Activated gamma-delta T cell treated with Interleukin-2 at 50 U/mL for 16 hours (primary cell): ENCODE measurements at places on chromosomes 5 and 9.

DNA sequence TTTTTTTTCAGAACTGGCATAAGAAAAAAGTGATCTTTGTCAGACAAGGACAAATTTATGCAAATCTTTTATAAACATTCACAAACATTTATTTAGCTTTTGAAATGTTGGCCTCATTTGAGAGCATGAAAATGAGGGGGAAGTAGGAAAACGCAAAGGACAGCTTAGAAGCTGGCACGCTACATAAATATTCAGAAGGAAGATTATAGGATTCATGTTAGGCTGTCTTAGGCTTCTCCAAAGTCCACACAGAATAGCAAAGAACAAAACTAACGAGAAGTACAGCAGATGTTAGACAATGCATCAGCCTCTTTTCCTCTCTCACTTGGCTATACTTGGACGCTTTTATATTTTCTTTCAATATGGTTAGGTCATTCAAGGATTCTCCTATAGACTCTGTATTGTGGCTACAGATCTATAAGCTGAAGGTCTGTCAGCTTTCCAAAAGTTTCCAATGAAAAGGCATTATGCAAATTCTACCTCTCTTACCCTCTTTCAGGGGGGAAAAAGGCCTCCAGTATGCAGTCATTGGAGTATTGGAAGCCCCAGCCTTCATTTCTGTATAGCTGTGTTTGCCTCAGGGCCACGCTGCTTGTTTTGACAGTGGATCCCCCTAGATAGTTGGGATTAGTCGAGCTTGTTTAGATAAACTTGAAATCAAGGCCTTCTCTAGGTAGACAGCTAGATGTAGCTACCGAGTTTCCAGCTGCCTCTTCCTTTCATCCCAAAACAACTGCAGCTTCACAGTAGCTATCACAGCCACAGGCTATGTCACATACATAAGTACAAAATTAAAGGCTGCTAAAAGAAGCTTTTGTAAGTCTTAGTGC is 153.0 kb downstream of the DENND1A start:
- no peak for DNase-seq

DNA sequence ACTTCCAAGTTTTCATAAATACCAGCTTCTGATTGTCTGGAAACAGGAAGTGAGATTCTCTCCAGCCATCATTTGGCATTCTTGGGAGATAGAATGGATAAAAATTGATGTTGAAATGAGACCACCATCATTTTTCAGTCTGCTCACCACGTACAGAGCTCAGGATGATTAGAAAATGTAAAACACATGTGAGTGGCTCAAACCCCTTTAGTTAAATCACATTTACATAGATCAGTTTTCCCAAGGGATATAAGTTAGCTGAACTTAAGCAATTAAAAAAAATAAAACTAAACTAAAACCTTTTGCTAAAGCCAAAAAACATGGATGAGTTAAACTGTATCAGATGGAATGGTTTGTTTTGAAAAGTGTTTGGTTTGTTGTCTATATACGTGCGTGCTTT is 37.1 kb upstream of the GDNF start:
- DNase-seq: no peak

GRCh38 chr5:154528005-154528594 is 50.1 kb upstream of the HAND1 start:
- DNase-seq: no peak

DNA sequence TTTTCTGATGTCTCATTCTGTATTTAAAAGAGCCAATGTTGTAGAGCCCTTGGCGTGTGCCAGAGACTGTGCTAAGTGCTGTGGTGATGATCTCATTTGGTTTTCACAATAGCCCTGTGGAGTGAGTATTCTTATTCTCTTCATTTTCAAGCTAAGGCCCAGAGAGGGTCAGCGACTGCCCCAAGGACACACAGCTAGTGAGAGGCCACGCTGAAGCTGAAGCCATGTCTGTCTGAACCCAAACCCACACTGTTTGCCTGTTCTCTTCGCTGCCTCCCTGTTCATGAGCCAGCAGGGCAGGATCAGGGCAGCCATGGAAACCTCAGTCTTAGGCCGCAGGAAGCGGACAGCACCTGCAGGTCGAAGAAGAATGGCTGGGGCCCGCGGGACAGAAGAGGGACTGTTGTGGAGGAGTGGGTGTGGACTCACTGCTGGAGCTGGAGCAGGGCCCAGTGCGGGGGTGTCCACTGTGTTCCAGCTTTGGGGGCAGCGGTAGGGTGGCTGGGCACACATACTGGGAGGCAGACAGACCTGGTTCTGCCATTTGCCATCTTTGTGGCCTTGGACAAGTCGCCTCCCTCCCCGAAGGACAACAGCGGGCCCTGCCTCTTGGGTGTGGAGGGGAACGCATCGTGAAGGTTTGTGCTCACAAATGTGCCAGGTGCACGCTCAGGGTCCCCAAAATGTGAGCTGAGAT is 257.9 kb upstream of the MVB12B start:
- no peak for DNase-seq

GRCh38 chr5:1011741-1012312 is 3.2 kb downstream of the NKD2 start:
- DNase-seq: no peak

DNA sequence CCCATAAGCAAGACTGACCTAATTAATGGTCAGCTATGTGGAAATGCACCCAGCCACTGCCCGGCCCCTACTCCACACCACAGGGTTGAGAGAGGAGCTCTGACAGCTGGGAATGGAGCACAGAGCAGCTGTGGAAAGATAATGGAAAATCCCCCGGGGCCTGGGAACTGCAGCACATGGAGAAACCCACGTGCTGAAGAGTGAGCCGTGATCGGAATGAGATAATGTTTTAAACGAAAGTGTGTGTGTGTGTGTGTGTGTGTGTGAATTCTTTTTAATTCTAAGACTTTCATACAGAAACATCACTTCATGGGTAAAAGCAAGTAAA is 13.1 kb upstream of the SLC12A7 start:
- no peak for DNase-seq

DNA sequence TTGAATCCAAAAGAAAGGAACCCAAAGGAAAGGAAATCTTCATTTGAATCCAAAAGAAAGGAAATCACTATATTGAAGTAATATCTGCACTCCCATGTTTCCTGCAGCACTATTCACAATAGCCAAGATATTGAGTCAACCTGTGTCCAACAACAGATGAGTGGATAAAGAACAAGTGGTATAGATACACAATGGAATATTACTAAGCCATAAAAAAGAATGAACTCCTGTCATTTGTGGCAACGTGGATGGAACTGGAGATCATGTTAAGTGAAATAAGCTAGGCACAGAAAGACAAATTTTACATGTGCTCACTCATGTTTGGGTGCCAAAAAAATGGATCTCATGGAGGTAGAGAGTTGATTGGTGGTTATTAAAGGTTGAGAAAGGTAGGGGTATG is 57.8 kb upstream of the STOM start:
- DNase-seq: no peak

DNA sequence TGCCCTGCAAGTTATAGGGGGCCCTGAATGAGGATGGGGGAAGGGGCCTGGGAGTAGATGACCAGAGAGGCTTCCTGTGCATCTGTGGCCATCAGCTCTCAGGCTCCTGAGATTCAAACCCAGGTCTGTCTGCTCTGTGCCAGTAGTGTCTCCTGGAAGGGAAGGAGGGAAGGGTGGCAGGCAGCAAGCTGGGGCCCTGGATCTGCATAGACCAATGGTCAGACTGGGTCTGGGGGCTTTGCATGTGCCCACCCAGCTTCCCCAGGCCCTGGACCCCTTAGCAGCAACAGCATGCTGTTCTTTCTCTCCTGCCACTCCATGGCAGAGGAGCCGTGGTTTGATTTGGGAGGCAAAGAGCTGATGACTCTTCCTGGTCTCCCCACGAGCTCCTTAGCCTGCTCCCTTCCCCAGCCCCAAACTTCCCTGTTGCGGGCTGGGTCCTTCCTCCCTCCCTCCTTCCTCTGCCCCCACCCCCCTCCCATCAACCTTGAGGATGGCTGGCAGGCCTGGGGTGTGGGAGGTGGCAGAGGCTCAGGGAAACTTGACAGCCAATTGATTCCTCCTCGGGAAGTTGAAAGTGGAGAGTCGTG is 31.6 kb downstream of the DAB2IP start:
- DNase-seq: no peak

- DNase-seq: no peak
These were observed 37.6 kb downstream of the NACC2 start for GRCh38 chr9:136057236-136058081.

DNA sequence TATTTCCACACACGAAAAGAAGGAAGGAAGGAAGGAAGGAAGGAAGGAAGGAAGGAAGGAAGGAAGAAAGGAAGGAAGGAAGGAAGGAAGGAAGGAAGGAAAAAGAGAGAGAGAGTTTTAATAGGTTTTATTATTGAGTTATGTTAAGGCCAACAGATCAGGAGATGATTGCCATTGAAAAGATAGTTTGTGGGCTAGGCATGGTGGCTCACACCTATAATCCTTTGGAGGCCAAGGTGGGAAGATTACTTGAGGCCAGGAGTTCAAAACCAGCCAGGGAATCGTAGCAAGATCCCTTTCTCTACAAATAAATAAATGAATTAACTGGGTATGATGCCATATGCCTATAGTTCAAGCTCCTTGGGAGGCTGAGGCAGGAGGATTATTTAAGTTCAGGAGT is 877.2 kb downstream of the TLE4 start:
- DNase-seq: no peak

DNA sequence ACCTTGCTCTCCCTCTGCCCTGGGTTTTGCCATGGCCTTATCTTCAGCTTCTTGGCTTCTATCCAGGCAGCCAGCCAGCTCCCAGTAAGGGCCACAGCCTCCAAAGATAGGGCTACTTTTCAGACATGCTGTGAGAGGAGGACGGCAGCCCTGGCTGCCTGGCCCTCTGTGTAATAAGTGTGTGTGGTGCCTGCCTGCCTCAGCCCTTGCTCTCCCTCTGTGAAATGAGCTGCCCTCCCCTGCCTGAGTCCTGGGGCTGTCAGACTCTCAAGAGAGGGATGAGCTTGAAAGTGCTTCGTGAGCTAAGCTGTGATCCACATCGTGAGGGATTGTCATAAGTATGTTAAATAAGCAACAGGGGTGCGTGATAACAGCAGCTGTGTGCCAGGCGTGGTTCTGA is 8.1 kb downstream of the NDST1 start:
- DNase-seq: no peak

DNA sequence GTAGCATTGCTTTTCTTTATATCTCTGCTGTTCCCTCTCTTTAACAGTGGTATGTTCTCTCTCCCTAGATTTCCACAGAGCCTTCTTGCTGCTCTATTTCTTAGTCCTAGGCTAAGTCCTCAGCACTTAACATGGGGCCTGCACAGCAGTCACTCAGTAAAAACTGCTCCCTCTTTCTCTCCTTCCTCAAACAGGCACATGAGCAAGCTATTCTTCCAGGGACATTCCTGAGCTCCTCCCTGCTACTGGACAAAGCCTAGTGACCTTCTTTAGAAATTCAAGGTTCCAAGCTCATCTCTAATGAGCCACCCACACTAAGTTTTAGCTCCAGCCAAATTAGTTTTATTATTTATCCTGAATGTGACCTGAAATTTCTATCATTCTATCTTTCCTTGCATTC is 39.5 kb downstream of the TRIM32 start:
- DNase-seq: no peak

DNA sequence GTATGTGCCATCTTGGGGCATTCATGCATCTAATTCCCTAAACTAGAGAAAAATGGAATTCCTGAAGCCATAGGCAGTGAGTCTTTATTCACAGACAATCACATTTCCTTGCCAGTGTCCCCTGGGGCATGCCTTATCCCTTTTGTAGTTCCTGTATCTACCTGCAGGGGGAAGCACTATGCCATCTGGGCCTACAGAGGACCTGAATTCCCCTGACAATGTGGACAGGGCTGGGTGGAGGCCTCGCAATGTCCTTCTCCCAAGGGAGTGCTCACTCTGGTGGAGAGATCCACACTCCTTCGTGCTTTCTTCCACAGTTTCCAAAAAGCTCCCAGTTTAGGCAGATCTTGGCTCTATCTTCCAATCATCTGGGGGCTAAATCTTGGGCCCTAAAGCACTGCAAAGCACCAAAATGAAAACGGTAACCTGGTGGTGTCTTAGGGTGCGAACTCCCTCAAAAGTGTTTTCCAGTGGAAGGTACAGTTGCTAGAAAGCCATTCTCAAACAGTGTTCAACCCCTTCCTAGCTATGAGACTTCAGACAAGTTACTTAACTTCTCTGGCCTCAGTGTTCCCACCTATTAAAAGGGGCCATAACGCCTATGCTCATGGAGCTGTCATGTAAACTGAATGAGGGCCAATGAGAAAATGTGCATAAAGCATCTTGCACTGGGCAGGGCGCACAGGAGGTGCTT is 17.5 kb downstream of the WHRN start:
- DNase-seq: peak; percentile 61

DNA sequence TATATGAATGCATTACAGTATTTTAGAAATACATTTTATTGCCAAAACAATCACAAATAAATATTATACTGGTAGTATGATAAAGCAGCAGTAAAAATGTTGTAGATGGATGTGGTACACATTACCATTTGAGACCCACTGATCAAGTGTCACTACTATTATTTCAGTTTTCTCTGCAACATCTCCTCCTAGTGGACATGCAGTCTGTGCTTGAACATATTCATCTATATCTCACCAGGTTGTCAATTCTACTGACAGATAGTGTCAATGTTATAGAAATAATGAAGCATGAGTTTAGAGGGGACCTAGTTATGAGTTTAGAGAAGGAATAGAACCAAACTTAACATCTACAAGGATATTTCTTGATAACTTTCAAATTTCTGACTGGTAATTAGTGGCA is 39.2 kb upstream of the ELOVL7 start:
- no peak for DNase-seq

DNA sequence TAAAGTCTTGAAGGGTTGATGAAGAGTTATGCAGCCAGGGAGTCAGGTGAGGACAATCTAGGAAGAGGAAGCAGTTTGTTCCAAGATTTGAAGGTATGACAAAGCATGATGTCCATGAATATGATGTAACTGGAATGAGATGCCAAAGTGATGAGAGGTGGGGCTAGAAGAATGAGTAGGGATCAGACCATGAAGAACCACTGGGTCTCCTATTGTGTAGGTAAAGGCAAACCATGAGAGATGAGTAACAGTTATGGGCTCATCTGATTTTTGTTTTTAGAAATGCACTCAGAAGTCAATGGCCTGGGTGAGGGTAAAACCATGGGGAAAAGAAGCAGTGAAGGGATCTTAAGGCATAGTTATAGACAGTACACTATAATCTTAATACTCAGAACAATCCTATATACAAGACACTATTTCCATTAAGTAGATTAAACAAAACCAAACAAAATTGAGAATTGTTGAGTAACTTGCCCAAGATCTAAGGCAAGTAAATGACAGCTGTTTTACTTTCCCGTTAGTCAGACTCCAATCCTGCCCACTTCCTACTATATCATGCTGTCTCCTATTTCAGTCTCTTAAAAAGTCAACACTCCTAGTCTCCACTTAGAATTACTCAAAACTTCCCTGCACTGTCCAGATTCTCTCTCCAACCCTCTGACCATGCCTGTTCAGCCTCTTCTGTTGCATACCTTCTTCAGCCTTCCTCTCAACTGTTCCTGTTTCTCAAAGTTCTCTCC is 393.8 kb upstream of the MEF2C start:
- DNase-seq: no peak

- no peak for DNase-seq
These were observed 85.8 kb downstream of the PLPPR1 start for GRCh38 chr9:101114317-101114716.

GRCh38 chr9:133874659-133875058 is 117.5 kb downstream of the VAV2 start:
- DNase-seq: no peak

GRCh38 chr5:54275361-54275760 is 35.0 kb downstream of the ARL15 start:
- no peak for DNase-seq
